HL-60 (cell line): ENCODE measurements at places on chromosomes 4 and X.

- no peak for DNase-seq
These were observed 496.8 kb downstream of the CENPC start for GRCh38 chr4:67048530-67048929.

DNA sequence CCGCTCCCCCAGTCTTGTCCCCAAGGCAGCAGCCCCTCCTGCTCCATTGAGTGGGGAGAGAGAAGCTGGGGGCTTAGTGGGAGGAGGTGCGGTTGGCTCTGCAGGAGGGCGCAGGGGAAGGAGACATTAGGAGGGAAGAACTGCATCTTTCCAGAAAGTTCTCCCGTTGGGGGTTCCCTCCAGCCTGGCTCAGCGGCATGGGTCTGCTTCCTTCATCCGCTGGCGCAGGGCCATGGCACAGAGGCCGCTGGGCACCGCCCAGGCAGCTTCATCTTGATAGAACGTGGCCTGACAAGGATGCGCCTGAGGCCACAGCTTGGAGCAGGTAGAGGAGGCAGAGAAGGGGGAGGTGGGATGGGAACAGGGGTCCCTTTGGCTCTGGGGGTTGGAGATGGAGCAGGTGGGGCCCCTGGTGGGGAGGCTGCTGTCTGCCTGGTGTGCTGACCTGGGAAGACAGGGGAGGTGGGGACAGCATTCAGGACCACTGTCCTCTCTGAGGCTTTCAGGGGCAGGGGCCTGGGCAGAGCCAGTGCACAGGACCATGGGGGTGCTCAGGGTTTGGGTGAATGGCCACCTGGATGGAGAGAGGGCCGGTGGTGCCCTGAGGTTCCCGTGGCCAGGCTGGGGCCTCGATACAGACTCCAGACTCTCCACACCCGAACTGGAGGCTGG is 12.1 kb downstream of the DOK7 start:
- DNase-seq: no peak

DNA sequence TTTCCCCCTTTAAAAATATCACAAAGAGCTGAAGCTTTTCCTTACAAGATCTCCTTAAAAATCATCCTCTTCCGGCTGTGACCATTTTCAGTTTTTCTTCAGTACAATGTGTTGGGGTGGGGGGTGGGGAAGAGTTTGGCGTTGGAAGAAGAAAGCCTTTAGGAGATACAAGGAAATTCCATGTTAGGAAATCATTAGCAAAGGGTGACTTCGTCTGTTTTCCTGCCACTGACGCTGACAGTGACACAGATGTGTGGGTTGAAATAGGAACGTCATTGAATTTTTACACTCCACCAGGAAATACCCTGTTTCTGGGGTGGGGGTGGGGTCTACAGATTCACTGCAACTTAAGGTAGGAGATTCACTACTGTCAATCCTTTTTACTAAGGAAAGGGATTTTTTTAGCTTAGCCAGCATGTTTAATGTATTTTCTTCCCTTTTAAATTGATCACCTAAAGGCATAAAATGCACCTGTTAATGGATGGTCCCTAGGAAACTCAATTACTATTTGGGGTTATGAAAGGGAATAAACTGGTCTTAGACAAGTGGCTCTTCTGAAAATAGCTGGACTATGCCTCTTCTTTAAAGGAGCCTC is 3.9 kb downstream of the MAMLD1 start:
- no peak for DNase-seq

DNA sequence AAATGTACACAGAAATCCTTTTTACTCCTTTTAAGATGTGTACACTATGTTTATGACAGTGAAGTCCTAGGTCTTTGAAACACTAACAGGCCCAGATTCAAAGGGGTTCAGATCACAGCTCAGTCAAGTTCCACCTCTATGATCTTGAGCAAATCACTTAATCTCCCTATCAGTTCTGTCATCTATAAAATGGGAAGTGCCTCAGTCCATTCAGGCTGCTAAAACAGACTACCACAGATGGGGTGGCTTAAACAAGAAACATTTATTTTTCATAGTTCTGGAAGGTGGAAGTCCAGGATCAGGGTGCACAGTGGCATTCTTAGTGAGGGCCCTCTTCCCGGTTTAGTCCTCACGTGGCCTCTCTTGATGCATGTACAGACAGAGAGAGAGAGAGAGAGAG is 117.1 kb downstream of the CORIN start:
- no peak for DNase-seq

DNA sequence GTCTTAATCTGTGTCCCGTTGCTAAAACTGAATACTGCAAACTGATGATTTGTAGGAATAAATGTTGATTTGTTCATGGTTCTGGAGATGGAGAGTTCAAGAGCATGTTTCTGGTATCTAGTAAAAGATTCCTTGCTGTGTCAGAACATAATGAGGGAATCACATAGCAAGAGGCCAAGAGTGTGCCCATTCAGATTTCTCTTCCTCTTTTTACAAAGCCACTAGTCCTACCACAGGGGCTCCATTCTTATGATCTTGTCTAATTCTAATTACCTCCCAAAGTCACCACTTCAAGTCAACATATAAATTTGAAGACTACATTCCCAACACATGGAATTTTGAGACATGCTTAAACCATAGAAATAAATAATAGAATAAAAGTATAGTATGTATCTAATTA is 608.8 kb upstream of the EPHA5 start:
- DNase-seq: no peak

GRCh38 chrX:124378643-124379042 is 32.3 kb downstream of the SH2D1A start:
- DNase-seq: no peak
